ENCODE measurements at places on chromosomes 4 and X. TPM values are rescaled to one million over a fixed set of nuclear protein-coding genes. Genes with fewer than 3 reads are reported as not detected.

DNA sequence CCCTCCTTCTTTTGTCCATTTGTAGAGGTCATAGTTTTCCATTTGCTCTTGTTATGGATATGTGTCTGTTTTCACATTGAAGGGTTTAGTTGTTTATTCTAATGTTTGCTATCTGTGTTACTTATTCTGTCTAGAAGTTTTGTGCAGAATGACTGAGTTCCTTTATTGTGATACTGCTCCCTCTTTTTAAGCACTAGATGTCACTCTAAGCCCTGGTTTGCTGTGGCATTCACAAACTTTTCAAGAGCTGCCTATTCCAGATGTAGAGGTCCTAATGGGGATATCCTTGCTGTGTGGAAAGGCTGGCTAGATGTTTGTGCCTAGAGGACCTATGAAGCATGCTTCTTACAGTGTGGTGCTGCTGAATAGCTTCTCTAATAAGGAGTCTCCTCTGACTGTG, 338.6 kb downstream of the SPIN4 start:
- H3K4me1 ChIP-seq: no peaks in the 10 kb centered on the region
- DNase-seq: no peak
- no peak overlapping the region for H3K27ac ChIP-seq

DNA sequence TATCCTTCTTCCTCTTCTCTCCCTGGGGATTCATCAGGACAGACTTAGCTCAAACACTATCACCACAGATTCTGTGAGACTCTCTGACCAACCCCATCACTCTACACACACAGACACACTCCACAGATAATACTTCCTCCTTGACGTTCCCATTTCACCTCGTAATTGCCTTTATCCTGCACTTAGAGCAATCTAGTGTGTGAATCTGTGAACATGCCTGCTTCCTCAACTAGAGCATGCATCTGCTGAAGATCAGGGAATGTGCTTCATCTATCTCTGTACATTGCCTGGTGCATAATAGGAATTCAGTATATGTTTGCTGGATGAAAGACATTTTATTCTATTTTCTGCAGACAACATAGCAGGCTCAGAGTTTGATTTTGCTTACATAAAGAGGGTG, 25.1 kb upstream of the HS6ST2 start:
- no peaks in the 10 kb centered on the region for H3K27me3 ChIP-seq
- DNase-seq: no peak
- no peak overlapping the region for H3K4me3 ChIP-seq
- no peaks in the 10 kb centered on the region for H3K36me3 ChIP-seq
- H3K27ac ChIP-seq: no peak overlapping the region
- no peaks in the 10 kb centered on the region for H3K4me1 ChIP-seq

DNA sequence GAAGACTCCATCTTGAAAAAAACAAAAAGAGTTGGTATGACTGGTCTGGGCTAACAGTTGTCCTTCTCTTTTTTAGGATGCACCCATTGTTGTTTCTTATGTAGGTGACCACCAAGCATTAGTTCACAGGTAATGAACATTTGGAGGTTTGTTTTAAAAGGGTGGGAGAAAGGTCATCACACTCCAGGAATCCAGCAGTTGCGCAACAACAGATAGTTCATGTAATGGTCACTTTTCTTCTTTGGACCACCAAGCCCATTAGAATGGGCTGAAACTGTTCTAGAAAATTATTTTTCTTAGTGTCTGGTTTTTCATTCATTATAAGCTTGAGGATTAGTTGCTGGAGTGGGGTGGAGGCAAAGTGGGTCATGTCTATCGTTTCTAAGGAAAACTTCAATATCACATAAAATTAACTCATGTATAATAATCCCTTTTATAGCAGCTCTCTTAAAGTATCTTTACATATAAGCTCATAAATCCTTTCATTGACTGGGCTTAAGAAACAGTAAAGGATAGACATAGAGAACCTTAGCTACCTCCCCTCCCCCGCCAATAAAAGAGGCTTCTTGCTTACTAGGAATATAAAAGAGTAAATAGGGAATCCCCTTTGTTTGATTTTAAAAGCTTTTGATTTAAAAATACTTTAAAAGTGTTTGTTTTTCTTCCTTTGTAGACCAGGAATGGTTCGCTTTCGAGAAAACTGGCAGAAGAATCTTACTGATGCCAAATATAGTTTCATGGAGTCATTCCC, 23.5 kb downstream of the NKAP start:
- no peaks in the 10 kb centered on the region for H3K4me1 ChIP-seq
- no peaks in the 10 kb centered on the region for H3K27me3 ChIP-seq
- no peak for DNase-seq
- no peaks in the 10 kb centered on the region for H3K36me3 ChIP-seq
- no peak overlapping the region for H3K27ac ChIP-seq

- DNase-seq: peak; percentile 49
- H3K4me1 ChIP-seq: no peaks in the 10 kb centered on the region
- H3K4me3 ChIP-seq: no peak overlapping the region
- H3K27me3 ChIP-seq: no peaks in the 10 kb centered on the region
- H3K27ac ChIP-seq: no peak overlapping the region
- no peaks in the 10 kb centered on the region for H3K36me3 ChIP-seq
Observed at GRCh38 chr4:27684610-27685011, 824.0 kb downstream of the STIM2 start.

DNA sequence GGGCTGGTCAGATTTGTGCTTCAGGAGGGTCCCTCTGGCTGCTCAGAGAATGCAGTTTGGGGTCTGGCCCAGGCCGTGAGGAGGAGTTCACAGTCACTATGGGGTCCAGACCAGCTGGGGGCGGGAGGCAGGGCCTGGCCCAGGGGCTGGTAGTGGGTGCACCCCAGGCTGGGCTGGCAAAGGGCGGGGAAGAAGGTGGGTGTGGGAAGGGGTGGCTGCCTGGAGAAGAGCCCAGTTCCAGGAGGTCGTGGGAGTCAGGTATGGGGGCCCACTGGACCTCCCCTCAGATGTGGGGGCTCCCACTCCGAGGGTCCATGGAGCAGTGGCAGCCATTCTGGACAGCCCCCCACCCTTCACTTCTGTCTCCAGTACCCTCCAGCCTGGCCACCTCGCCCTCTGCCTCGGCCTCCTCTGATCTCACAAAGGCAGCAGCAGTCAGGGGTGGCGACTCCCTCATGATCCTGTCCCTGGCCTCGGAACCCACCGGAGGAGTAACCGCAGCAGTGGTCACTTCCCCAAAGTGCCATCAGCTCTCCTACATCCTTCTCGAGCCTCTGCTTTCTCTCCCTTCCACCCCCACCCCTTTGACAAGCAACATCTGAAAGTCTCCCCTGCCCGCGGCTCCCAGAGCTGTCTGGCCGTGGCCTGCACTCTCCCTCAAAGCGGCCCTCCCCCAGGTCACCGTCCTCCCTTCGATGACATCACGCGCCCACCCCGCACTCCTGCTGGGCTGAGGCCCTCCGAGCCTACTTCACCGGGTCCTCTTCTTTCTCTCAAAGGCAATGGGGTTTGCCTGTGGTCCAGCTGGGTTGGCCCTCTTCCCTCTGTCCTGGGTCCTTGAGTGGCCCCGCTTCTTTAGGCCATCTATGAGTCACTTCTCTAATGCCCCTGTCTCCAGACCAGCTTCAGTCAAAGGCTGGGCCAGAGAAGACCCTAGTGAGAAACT, 1.7 kb upstream of the SLC6A8 start:
- H3K27me3 ChIP-seq: no peaks in the 10 kb centered on the region
- peaks cover 4% of the 10 kb centered on the region for H3K4me1 ChIP-seq

DNA sequence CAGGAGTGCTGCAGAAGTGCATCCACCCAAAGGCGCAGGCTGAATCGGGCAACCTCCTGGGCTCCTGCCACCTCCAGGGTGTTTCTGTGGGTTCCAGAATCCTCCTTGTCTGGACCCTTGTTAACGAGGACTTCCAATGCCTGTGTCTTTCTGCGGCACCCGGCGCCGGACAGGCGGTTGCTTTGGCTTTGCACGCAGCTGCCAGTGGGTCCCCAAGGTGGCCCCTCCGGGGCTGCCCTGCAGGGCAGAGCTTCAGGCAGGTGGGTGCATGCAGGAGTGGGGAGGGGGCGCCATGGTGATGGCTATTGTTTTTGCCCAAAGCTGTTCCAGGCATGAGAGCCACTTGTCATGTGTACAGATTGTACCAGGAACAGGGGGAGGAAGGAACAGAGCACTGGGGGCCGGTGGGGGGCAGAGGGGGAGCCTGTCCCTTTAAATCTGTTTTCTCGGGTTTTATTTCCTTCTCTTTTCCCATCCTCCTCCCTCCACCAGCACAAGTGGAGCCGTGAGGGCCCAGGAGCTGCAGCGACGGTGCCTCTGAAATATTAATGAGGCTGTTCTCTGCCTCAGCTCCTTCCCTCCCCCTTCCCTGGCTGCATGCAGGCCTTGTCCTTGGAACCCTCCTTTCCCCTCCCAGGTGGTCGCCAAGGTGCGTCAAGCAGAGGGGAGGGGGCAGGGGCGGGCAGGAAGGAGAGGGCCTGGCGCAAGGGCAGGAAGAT, 13.1 kb downstream of the ATP2B3 start:
- no peaks in the 10 kb centered on the region for H3K27me3 ChIP-seq
- H3K4me1 ChIP-seq: no peaks in the 10 kb centered on the region
- no peaks in the 10 kb centered on the region for H3K36me3 ChIP-seq
- DNase-seq: peak; percentile 18
- H3K27ac ChIP-seq: no peak overlapping the region

DNA sequence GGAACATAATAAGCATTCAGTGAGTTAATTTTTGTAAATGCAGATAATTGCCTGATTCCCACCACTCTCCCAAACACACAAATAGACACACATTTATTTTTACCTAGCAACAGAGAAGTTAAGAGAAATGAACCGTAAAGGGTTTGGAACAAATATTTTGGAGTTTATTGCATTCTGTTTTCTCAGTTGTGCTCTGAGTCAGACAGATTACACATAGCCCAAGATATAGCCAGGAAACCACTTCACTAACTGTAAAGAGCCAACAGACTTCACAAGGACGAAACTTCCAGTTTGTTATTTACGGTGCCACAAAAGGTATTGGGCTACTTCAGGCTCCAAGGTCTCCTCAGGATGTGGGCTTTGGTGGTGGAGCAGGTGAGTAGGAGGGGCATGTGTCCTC, 217.0 kb downstream of the BMPR1B start:
- no peak overlapping the region for H3K27ac ChIP-seq
- no peak overlapping the region for H3K4me3 ChIP-seq
- no peaks in the 10 kb centered on the region for H3K36me3 ChIP-seq
- H3K4me1 ChIP-seq: no peaks in the 10 kb centered on the region
- no peak for DNase-seq

- H3K27me3 ChIP-seq: no peaks in the 10 kb centered on the region
- no peak for DNase-seq
- H3K4me3 ChIP-seq: no peak overlapping the region
- H3K4me1 ChIP-seq: no peaks in the 10 kb centered on the region
- no peak overlapping the region for H3K27ac ChIP-seq
Observed at GRCh38 chr4:18954538-18954937, 933.0 kb upstream of the LCORL start.

- no peak overlapping the region for H3K27ac ChIP-seq
- no peaks in the 10 kb centered on the region for H3K36me3 ChIP-seq
- H3K27me3 ChIP-seq: no peaks in the 10 kb centered on the region
- no peak for DNase-seq
Observed at GRCh38 chrX:46710927-46711623, 47.8 kb downstream of the SLC9A7 start.

GRCh38 chr4:38315286-38315685, 348.7 kb upstream of the KLF3 start:
- no peaks in the 10 kb centered on the region for H3K27me3 ChIP-seq
- H3K4me3 ChIP-seq: no peak overlapping the region
- H3K4me1 ChIP-seq: peaks cover 16% of the 10 kb centered on the region
- no peak overlapping the region for H3K27ac ChIP-seq
- no peaks in the 10 kb centered on the region for H3K36me3 ChIP-seq

DNA sequence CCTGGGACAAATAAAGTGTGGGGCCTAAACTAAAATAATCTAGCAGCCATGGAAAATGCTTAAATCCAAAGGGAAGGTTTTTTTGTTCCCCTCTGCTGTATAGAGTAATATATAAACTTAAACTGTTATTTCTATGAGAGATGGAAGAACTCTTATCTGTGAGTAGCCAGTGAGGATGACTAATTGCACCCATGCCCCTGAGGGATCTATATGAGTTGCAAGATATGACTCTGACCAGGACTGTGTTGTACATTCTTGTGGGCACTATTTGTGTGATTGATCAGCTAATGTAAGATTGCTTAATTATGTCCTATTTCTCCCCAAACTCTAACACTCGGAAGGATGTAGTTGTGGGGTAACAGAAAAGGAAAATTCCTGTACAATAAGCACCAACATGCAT, 35.2 kb upstream of the AMBN start:
- no peaks in the 10 kb centered on the region for H3K27me3 ChIP-seq
- H3K27ac ChIP-seq: no peak overlapping the region
- DNase-seq: no peak
- no peaks in the 10 kb centered on the region for H3K4me1 ChIP-seq

GRCh38 chrX:133838761-133839676, 146.4 kb downstream of the GPC3 start:
- no peaks in the 10 kb centered on the region for H3K27me3 ChIP-seq
- DNase-seq: no peak

DNA sequence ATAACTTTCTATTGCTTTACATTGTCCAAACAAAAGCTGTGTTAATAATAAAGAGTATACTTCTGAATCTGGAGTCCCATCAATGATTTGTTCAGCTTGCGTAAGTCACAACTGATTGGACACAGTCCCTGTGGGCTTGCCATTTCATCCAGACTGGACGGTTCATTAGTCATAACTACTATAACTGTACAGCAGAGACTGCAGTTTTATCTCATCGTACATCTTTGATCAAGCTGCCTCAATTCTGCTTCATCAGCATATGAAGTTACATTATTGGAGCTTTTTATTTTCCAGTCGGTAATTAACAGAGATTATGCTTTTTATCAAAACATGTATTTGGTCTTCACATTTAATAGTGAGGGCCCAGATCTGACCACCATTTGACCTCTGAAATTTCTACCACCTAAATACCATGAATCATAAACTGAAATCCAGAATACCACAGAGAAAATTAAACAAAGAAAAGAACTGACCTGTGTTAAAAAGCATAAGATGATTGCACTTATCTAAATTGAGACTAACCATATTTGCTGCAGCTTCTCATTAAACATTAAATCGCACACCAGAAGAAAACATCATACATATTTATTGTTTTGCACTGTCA, 12.5 kb upstream of the MAB21L2 start:
- no peak for DNase-seq
- no peaks in the 10 kb centered on the region for H3K27me3 ChIP-seq
- no peak overlapping the region for H3K4me3 ChIP-seq
- no peaks in the 10 kb centered on the region for H3K36me3 ChIP-seq
- no peak overlapping the region for H3K27ac ChIP-seq
- H3K4me1 ChIP-seq: no peaks in the 10 kb centered on the region

DNA sequence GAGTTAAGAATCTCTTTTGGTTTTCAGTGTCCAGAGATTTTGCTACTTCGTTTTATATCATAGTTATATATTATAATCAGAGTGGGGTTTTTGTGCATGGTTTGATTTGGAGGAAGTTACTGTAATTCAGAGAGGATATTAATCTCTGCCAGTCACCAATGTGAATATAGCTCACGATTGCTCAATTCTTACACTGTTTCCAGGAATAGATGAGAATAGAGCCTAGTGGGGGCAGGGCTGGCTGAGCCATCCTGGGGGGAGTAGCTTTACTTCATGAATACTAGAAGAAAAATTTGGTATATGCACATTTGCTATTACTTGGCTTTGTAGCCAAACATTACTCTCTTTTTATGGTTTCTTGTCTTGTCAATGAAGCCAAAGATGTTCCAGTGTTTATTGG, 60.9 kb upstream of the TRPC3 start:
- H3K4me3 ChIP-seq: no peak overlapping the region
- no peak for DNase-seq
- H3K27me3 ChIP-seq: no peaks in the 10 kb centered on the region
- H3K27ac ChIP-seq: no peak overlapping the region
- H3K4me1 ChIP-seq: no peaks in the 10 kb centered on the region

The PCYT1B gene
- 0.13 TPM for total RNA-seq

The RASGEF1B gene
- total RNA-seq: 7.0 TPM

The VEGFC gene
- total RNA-seq: 45.9 TPM

The HSFX1 gene
- total RNA-seq: 0.54 TPM

The GUCY1B1 gene
- 11.3 TPM for total RNA-seq

The PARM1 gene
- 319 TPM for total RNA-seq

The NAP1L3 gene
- 6.6 TPM for total RNA-seq

All from thyroid gland (tissue), 4 donors.